ENCODE measurements at places on chromosomes 7 and 10.
A peak's percentile ranks its signal among the peaks of the same experiment; 100 is the strongest.

- no peak for DNase-seq
Observed at GRCh38 chr10:93378039-93378438, 104.1 kb downstream of the MYOF start.

DNA sequence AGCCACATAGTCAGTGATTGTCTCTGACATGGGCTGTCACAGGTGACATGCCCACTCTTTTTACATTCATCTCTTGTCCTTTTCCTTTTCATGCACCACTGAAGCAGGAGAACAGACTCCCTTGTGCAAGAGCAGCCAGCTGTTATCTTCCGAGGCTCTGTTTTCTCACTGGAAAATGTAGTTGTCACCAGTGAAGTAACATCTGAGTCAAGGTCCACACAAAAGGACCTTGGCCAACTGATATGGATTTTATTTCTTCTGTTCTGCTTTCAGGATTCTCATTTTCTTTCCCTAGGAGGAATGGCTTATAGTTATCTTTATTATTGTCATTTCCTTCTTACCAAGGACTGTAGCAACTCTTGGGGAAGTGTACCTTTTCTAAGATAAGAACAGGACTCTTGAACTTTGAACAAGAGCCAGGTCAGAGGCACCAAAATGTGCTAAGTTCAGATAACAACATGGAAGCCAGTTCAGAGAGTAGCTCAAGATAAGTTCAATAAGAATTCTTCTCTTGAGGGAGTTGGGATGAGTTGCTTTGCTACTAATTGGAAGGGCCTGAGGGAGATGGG, 22.7 kb downstream of the AVPI1 start:
- DNase-seq: no peak

DNA sequence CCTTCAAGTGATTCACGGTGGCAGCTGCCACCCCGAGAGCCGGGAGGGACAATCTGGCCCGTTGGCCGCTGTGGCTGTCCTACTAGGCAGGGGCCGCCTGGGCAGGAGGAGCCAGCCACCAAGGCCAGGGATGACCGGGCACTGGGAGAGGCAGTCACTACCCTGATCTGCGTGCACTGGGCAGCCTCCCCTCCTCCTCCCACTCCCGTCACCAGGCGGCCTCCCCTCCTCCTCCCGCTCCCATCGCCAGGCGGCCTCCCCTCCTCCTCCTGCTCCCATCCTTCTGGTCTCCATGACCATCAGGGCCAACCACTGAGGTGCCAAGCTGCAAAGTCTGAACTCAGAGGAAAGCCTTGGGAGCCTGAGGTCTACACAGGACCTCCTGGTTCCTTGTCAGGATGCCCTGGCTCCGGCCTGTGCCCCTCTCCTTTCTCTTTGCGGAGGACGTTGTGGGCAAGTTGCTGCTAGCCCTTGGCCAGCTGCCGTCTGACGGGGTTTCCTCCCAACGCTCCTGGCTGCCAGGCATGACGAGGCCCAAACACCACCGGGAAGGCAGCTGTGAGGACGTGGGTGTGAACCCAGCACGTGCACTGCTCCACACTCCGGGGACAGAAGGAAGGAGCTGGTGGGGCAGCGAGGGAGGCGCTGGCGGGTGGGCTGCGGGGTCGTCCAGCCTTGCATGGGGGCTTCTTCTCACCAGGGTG, 131.1 kb downstream of the WDR37 start:
- DNase-seq: no peak

DNA sequence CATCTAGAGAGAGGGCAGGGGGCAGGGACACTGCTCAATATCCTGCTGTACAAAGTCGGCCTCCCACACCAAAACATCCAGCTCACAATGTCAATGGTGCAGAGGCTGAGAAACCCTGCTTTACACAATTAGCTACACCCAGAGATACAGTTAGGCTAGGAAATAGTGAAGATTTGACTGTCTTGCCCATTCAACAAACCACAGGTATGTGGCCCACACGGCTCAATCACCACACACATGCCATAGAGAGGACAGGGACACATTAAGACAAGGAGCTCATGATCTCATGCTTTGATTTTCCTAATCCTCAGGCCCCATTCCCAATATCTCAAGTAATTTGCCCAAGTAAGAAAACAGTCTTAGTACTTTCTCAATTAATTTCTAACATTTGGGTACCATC, 110.4 kb downstream of the OSBPL3 start:
- DNase-seq: no peak

DNA sequence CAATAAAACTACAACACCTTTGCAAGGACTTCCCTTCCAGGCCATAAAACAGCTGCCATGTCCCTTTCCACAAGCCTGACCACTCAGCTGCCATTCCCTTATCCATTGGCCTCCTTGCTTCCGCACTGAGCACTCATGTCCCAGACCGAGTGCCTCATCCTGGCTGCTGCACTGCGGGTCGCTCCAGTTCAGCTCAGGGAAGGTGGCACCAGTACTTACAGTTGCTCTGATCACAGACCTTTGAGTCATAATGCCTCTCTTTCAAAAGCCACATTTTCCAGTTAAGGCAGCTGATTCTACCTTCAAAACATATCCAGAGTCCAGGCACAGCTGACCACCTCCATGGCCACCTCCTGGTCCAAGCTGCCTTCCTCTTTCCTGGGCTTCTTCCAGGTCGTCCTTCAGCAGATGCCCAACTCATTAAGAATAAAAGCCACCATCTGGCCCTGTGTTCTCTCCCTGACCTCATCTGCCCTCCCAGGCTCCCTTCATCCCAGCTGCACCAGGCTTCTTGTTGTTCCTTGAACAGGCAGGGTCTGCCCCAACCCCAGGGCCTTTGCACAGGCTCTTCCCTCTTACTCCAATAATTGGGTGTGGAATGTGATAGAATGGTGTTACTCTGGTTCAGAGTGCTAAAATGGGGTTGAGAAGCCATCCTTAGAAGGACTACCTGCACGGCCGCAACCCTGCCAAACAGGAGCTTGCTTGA, 64.5 kb downstream of the RAMP3 start:
- no peak for DNase-seq

- DNase-seq: no peak
Observed at GRCh38 chr10:30583778-30584415, 45.7 kb downstream of the LYZL2 start.

- no peak for DNase-seq
Observed at GRCh38 chr10:329361-330099, 194.3 kb downstream of the ZMYND11 start.

- no peak for DNase-seq
Observed at GRCh38 chr10:76882245-76882644, 755.4 kb downstream of the KCNMA1 start.

DNA sequence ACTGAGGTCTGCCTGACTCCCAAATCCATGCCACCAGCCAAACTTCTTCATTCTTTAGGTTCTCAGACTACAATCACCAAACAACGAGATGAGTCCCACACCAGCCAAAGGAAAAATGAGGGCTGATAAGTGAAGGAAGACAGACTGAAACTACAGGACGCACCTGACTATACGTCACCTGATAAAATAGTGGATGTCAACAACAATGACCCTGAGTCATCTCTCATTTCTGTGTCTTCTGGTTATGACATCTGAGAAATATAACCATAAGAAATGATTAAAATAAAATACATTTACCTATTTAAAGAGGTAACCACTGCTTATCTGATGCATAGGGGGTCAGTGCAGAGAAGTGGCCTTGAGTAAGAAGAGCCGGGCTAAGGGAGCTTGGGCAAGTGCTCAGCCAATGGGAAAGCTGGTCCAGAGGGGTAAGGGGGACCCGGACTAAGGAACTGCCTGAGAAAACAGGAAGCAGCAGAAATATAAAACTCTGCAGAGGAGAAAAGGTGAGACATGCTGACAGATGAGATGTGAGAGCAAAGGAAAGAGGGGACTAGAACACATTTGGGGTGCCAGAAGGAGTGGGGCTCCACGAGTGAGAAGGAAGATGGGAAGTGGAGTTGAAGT, 51.8 kb downstream of the HIPK2 start:
- no peak for DNase-seq

GRCh38 chr7:152107945-152108344, 82.5 kb downstream of the GALNT11 start:
- no peak for DNase-seq

GRCh38 chr7:94403546-94403945, 8.9 kb downstream of the COL1A2 start:
- no peak for DNase-seq

DNA sequence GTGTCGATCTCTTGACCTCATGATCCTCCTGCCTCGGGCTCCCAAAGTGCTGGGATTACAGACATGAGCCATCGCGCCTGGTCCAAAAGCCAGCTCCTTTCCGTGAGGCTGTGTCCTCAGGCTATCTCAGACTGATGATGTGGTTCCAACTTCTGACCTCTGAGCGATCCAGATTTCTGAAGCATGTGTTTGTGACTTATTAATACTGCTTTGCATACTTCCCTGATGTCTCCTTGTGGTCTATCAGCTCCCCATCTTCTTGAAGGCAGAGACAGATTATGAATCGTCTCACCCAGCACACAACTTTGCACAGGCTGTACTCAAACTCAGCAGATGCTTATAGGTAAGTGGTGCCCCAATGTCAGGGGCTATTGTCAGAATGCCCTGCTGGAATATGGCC, 2.0 kb upstream of the PLPP4 start:
- DNase-seq: no peak

- peak; percentile 10 for DNase-seq
Observed at GRCh38 chr10:102230264-102230860, 4.3 kb downstream of the ELOVL3 start.

GRCh38 chr7:20444030-20444800, 113.5 kb downstream of the ITGB8 start:
- no peak for DNase-seq

DNA sequence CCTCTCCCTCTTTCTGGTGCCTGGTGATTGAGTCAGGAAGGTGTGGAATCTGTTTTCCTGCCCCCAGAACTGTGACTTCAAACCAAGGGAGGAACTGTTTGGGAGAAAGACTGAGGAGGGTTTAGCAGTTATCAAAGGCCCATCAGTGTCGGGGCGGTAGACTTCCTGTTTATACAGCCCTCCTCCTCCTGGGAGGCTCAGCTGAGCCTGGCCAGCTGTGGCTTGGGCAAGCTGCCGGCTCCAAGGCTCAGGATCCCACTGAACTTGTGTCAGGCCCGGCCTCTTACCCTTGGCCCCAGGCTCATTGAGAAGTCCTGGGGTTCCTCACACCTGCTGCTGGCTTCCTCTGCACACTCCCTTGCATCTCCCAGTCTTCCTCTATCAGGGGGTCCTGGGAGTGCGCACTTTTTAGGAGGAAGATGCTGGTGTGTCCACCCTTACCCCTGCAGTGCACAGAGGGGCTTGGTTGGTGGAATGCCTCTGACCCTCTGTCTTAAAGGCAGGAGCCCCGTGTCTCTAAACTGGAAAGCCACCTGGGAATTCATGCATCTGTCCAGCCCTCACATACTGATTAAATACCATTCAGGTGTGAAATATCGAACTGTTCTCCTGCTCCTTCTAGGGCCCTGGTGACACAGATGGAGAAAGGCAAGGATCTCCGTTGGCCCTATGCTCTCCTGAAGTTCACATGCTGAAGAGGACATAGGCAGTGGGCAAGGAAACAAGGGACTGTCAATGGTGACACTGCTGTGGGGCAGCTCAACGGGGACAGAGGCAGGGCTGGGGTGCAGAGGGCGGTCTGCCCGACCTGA, 32.4 kb downstream of the CXCL12 start:
- DNase-seq: no peak

DNA sequence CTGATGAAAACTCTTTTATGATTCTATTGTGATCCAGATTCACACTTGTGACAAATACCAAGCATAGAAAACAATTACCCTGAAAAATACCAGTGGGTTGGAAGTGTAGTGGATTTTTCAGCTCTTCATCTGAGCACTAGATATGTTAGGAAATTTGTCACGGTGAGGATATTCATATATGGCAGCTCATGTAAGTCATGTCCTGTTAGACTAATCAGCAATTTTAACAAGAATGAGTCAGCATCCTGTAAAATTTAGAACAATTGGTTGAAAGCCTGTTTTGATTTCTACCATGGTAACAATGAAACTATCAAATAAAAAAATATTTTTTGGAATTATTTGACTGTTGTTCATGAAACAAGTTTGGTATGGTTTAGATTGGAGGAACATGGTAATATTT, 334.3 kb downstream of the CACNA2D1 start:
- DNase-seq: no peak

DNA sequence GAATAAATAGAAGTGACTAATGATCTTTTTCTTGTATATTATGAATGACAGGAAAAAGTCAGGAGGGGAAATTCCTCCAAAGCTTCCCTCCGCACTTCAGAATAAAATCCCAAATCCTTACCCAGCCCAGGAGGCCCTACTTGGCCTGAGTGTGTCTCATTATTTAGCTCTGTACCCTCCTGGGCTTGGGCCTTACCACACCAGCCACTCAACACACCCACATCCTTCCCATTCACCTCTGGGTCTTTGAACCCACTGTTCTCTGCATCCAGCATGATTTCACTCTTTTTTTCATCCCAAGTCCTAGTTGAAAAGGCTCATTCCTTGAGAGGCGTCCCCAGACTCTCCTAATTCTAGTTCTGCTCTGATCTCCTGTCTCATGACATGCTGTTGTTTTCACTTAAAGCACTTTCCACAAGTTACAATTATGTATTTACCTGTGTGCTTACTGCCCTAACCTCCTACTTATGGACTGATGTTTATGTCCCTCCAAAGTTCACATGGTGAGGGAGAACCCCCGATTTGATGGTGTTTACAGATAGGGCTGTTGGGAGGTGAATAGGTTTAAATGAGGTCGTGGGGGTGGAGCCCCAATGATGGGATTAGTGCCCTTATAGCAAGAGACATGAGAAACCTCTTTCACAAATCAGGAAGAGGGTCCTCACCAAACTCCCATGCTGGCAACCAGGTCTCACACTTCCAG, 6.4 kb downstream of the NOD1 start:
- DNase-seq: no peak

DNA sequence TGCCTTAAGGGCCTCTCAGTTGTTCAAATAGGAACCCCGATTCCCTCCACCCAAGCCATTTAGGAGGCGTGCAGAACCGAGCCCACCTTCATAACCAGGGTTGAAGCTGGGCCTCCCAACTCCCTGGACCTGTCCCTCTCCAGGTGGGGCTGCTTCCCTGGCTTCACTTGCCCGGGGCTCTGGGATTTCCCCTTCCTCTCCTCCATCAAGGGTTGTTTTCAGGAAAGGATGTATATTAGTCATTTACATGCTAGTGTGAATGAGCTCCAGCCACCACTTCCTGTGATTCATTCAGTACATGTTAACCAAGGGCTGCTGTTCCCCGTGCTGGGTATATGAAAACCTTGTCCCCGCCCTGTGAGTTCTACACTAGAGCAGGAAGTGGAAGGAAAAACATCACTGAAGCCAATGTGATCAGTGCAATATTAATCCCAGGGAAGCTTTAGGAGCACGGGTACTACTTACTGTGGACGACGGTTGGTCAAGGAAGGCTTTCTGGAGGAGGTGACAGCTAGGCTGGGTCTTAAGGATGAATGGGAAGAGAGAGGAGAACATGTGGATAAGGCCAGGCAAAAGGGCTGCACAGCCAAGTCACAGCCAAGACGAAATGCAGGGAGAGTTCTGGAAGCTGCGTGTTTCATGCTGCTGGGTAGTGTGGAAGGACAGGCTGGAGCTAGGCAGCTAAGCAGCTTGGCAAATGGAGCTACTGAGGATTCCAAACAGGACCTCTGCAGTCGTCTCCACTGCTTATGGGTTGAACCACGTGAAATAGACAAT, 150.1 kb upstream of the SHH start:
- no peak for DNase-seq

- DNase-seq: no peak
Observed at GRCh38 chr7:74029089-74029785, 1.3 kb downstream of the ELN start.
